ENCODE measurements at places on chromosomes 11 and 22. TPM values are rescaled to one million over a fixed set of nuclear protein-coding genes. Genes with fewer than 3 reads are reported as not detected.

OR4C12 gene
- total RNA-seq, result not detected

LZTR1 gene
- total RNA-seq, result 50.3 TPM

ARVCF gene
- 1.9 TPM for total RNA-seq

GLB1L2 gene
- total RNA-seq, result 0.85 TPM

SCUBE2 gene
- total RNA-seq, result 0.31 TPM

ENTHD1 gene
- 0.21 TPM for total RNA-seq

CLP1 gene
- 19.9 TPM for total RNA-seq

DSCAML1 gene
- total RNA-seq, result 0.13 TPM

APOL3 gene
- total RNA-seq, result 56.9 TPM

CASP4 gene
- 37.1 TPM for total RNA-seq

SHANK2 gene
- total RNA-seq, result 0.13 TPM

SLC5A1 gene
- not detected for total RNA-seq

CARD10 gene
- total RNA-seq, result 0.08 TPM

DRAP1 gene
- total RNA-seq, result 124 TPM

JAML gene
- 3.7 TPM for total RNA-seq

Data from GM12878 (cell line).